GM06990 (cell line): ENCODE measurements at places on chromosomes 12 and 14.

- no peak for DNase-seq
These were observed 897.4 kb upstream of the SEL1L start for GRCh38 chr14:82431031-82431430.

GRCh38 chr12:85273381-85274314, 6.4 kb upstream of the ALX1 start:
- DNase-seq: no peak

- DNase-seq: no peak
These were observed 2.3 kb upstream of the SMOC1 start for GRCh38 chr14:69876848-69877306.

GRCh38 chr14:89902881-89903280, 51.6 kb downstream of the EFCAB11 start:
- DNase-seq: no peak

GRCh38 chr12:47307680-47308399, 228.1 kb upstream of the AMIGO2 start:
- DNase-seq: peak; percentile 26

GRCh38 chr12:122421821-122422729, at the start of gene CLIP1:
Gene CLIP1 (minus strand): TSS chr12:122422669. CDS start chr12:122380452, 42,217 bp downstream.
- DNase-seq: peak; percentile 82

- DNase-seq: no peak
These were observed 16.5 kb downstream of the PUS7L start for GRCh38 chr12:43742106-43742505.

DNA sequence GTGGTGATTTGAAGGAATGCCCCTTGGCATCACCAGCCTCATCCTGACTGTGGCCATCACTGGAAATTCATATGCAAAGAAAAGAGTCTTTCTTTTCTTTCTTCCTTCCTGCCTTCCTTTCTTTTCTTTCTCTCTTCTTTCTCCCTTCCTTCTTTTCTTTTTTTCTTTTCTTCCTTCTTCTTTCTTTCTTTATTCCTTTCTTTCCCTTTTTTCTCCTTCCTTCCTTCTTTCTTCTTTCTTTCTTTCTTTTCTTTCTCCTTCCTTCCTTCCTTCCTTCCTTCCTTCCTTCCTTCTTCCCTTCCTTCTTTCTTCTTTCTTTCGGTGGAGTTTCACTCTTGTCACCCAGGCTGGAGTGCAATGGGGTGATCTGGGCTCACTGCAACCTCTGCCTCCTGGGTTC, 58.0 kb upstream of the TMEM132D start:
- DNase-seq: no peak

DNA sequence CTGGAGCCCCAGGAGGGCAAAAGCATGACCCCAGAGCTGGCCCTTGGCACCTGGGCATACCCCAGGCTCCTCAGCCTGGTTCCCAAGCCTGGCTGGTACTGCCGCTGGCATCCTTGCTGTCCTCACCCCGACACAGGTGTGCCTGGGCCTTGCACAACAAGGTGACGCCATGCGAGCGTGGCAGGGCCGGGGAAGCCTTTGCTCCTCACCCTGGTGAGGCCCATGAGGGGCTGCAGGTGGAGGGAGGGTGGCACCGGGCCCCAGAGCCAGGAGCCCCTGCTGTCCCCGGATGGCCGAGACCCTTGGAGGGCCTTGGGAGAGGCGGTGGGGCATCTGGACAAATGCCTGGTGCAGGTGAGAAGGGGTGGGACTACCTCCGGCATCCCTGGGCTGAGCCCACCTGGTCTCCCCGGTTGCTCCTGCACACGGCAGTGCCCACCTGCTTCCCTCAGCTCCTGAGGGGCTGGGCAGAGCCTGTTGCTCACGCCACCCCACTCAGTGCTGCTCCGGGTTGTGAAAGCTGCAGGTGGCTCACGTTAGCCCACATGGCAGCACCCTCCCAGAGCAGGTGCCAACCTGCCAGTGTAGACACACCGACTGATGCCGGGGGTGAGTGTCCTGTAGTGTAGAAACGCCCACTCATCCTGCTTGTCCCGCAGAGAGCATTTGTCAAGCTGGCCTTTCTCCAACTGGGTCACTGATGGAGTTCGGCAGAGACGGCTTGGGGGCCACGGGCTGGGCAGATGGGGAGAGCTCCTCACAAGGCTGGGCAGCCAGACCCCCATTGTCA, 24.6 kb upstream of the KIF26A start:
- no peak for DNase-seq

DNA sequence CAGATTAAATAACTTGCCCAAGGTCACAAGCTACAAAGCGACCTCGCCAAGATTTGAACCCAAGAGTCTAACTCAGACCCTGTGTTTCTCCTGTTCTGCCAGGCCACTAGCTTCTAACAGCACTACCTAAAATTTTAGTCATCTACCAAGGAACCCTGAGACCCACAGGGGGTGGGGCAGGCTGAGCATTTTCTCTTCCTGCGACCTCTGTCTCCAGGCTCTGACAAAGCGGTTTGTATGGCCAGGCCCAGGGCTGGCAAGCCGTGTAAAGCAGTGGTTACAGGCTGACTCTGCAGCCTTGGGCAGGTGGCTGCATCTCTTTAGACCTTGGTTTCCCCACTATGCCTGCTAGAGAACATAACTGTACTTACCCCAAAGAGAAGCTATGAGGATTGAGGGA, 5.3 kb downstream of the VDR start:
- no peak for DNase-seq

DNA sequence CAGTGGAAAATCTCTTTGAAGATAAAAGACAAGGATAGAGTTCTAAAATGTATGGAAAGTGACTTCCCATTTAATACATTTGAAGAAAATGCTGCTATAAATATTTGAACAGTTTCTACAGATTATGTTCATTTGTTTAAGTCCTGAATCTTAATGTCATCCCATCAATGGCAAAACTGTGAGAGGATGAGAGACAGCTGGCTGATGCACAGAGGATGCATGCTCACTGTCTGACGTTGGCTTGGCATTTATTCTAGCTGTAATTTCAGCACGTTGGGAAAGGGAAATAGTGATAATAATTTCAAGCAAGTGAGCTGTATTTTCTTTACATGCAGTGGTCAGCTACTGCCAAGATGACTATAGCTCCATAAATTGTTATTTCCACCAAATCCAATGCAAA, 40.5 kb downstream of the PPFIA2 start:
- no peak for DNase-seq

GRCh38 chr14:34078117-34078743, 127.4 kb upstream of the EGLN3 start:
- no peak for DNase-seq

GRCh38 chr12:13362260-13362841, 165.8 kb downstream of the EMP1 start:
- DNase-seq: no peak

GRCh38 chr12:116517431-116518045, 41.6 kb upstream of the MAP1LC3B2 start:
- no peak for DNase-seq

- no peak for DNase-seq
These were observed 15.9 kb upstream of the CLEC4E start for GRCh38 chr12:8556531-8557097.

- no peak for DNase-seq
These were observed 59.8 kb upstream of the KRR1 start for GRCh38 chr12:75571204-75571603.

DNA sequence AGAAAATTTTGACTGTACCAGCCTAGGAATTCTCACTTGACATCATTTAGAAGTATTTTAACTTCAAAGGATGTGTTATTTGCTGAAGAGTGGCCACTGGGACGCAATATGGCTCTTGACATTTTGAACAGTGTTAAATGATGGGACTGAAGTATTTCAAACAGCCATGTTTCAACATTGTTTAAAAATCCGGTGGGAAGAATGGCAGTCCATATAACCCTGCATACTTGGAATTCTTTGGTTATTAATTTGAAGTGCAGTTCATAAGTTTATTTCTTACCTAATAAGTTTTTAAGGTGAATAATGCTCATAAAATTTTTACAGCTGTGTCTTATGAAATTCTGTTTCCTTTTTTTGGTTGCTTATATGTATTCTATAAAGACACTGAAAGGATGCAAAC, 8.3 kb downstream of the TMTC2 start:
- no peak for DNase-seq

GRCh38 chr14:44745371-44745770, 216.4 kb downstream of the KLHL28 start:
- DNase-seq: no peak
